ENCODE measurements at places on chromosomes 13 and 19.

- no peak for DNase-seq
These were observed 37.1 kb downstream of the MYO9B start for GRCh38 chr19:17112700-17113099.

DNA sequence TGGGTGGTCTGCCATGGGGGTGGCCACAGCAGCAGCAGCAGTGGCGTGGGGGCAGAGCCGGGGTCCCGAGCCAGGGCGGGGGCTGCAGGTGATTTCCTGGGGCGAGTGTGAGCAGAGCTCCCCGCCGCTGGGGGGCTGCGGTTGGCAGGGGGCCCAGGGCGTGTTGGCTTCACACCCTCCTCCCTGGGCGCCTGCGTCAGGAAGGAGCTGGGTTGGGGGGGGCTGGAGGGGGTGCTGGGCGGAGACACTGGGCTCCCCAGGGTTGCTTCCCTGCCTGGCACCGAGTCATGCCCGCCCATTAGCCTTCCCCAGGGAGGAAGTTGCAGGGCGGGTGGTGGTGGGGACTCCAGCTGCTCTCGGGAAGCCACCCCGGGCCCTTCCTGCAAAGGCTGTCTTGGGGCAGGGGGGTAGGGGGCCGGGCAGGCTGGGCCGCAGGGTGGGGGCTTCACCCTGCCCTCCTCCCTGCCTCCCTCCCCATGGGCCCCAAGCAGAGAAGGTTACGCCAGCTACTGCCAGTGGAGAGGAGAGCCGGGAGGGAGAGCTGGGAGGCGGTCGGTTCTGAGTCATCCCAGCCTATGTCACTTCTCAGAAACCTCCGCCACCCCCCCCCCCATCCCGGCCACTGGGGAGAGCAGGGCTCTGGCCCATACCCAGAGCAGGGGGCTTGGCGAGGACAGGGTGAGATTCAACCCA is 4.6 kb downstream of the MIDN start:
- DNase-seq, result peak; percentile 93

DNA sequence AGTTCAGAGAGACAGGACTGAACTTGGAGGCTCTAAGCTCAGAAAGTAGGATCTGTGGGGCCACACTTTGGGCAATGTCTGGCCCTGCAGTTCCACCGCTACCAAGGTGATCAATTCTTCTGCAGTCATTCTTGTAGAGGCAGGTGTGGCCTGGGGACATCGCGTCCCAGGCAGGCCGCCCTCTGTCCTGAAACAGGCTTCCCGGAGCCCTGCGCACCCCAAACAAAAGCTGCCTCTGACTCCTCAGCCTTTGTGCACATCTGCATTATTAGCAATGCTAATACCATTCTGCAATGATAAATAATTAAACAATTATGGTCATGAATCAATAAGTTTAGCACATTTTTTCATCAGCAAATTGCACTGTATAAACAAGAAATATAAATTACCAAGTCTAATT is 160.2 kb downstream of the URI1 start:
- no peak for DNase-seq

- no peak for DNase-seq
These were observed 31.4 kb upstream of the TPTE2 start for GRCh38 chr13:19592657-19593180.

DNA sequence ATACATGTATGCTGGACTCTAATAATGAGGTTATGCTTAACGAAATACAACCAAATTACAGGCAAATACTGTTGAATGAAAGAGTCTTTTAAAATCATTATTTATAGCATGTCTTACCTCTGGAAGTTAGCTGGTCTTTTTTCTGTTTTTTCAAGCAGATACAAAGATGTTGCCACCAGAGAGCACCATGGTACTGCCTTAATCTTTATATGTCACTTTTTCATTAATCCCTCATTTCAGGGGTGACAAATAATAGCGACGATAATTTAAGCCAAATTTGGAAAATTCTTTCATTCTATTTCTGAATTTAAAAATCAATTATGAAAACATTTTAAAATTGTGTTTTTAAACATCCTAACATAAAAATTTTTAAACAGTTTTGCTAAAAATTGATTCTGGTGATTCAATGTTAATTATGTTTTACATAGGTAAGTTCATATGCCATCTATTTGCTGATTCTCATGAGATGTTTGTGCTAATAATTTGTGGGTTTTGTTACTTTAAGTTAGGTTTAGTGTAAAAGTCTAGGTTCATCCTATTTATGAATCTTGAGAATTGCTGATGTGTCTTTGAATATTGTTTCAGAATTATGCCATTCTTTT is 379.3 kb upstream of the SGCG start:
- DNase-seq, result no peak

- no peak for DNase-seq
These were observed 226.6 kb downstream of the ATP8A2 start for GRCh38 chr13:25598421-25598820.

- DNase-seq, result no peak
These were observed 48.5 kb upstream of the TUBGCP3 start for GRCh38 chr13:112636401-112636975.

DNA sequence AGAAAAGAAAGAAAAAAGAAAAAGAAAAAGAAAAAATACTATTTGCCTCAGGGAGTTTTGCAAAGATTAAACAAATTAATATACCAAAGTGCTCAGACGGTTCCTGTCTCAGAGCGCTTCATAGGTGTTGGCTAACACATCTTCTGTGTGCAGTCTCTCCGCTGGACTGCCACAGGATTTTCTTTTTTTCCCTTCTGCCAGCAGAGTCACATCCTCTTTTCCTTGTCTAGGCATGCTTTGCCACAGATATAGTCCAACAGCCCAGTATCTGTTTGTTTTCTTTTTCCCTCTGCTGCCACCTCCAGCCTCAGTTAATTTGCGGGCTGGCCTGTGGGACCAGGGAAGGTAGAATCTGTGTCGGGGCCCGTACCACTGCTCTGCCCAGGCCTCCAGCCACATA is 3.4 kb upstream of the URAD start:
- DNase-seq, result no peak

DNA sequence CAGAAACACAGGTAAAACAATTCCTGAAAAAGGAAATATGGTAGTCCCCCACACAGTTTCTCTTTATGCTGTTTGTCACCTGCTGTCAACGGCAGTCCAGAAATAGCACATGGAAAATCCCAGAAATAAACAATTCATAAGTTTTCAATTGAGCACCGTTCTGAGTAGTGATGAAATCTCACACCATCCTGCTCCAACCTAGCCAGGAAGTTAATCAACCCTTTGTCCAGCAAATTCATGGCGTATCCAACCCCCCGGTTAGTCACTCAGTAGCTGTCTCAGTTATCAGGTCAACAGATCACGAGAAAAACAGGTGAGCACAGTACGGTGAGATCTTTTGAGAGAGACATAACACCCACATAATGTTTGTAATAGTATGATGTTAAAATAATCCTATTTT is 74.2 kb downstream of the TUBGCP3 start:
- DNase-seq, result no peak

DNA sequence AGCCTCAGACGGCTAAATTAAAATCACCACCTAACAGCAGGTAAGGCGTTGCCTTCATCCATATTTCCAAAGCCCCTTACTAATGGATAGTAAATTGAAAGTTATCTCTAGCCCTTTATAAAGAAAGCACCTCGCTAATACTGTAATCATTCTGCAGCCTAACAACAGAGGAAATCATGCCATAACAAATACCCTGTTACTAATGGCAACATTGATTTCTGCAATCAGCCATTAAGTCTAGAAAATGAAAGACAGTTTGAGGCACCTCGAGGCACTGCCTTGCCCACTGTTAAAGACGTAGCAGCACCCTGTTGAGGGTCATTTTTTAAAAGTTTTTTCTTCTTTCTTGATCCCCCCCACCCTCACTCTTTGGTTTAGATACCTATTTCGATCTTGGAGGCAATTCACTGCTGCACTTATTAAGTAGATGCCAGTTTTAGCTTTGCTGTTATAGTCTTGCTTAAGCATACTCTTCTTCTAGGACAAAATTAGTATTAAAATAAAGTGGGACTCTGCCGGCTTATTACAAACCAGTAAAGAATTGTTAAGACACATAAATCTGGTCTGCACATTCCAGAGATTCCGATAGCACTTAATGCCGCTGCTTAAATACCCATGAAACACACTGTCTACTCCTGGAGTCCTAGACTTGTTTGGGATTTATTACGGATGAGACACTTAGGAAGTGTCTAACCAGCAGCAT is 74.8 kb downstream of the ZNF536 start:
- DNase-seq, result no peak

DNA sequence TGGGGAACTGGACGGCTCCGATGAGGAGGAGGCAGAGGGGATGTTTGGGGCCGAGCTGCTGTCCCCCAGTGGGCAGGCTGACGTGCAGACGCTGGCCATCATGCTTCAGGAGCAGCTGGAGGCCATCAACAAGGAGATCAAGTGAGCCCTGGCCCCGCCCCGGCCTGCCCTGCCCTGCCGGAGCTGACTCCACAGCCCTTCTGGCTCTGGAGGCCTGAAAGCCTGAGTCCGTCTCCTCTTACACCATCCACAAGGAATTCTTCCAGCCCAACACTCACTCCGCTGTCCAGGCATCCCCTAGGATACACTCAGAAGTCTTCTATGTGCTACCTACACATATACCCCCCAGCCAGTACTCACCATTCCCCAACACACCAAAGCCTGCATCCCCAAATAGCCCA is 17.4 kb downstream of the PPFIA3 start:
- DNase-seq, result no peak

GRCh38 chr13:77909827-77910226 is 8.8 kb downstream of the EDNRB start:
- DNase-seq, result no peak

- no peak for DNase-seq
These were observed 123.1 kb downstream of the CDK8 start for GRCh38 chr13:26377038-26377437.

DNA sequence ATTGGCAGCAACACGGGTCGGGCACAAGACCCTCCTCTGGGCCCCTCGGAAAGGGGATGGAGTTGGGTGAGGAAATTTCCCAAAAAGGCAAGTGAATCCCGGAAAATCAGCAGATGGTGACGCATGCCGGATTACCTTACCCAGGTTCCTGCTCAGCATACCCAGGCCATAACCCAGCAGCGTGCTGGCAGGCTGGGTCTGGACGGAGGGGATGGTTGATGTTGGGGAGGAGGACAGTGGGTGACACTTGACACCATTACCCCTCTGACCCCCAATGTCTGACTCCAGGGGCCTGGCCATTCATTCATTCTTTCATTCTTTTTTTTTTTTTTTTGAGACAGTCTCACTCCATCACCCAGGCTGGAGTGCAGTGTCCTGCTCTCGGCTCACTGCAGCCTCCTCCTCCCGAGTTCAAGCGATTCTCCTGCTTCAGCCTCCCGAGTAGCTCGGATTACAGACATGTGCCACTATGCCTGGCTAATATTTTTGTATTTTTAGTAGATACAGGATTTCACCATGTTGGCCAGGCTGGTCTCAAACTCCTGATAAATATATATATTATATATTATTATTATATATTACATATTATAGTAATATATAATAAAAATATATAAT is 799 bp downstream of the PVR start:
- no peak for DNase-seq

DNA sequence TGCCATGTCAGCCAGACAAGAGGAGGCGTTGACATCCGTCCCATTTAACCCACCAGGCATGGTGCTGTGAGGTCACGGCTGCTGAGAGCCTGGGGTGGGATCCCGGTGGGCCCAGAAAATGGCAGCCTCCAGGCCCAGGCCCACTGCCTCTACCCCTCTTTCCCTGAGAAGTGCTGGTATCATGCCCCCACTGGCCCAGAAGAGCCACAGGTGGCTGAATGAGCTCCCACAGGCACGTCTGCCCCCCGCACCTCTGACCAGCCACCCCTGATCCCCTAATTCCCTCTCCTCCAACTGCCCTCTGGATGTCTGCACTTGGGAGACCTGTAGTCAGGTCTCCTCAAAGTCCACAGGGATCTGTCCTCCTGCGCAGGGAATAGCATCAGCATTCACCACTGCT is 37.3 kb upstream of the KCTD15 start:
- no peak for DNase-seq

DNA sequence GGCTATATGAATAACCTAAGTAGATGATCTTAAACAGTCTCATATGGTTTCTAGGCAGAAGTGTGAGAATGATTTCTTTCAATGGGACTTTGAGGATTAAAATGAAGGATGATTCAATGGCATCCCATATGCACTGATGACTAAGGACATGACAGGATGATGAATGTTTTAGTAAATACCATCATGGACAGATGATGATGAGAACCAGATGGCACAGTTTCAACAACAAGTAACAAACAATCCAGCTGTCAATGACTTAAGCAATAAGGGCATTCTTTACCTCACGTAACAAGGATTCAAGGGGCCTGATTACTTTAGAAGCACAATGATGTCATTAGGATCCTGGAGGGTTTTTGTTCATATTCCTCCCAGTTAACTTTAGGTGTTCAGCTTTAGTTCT is 2678.4 kb downstream of the PCDH9 start:
- no peak for DNase-seq

DNA sequence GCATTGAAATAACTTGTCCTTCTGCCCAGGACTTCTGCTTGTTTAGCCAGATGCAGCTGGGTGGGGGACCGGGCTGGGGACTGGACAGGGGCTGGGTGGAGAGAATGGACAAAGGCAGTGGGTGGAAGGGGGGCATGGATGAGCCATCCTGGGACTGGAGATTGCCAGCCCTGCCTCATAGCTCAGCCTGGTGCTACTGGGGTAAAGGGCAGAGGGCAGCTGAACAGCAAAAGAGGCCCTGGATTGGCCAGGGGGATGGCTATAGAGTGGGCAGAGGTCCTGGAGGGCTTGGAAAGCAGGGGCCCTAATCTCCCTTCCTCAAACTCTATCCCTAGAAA is 17.7 kb upstream of the PLAUR start:
- DNase-seq, result peak; percentile 12

DNA sequence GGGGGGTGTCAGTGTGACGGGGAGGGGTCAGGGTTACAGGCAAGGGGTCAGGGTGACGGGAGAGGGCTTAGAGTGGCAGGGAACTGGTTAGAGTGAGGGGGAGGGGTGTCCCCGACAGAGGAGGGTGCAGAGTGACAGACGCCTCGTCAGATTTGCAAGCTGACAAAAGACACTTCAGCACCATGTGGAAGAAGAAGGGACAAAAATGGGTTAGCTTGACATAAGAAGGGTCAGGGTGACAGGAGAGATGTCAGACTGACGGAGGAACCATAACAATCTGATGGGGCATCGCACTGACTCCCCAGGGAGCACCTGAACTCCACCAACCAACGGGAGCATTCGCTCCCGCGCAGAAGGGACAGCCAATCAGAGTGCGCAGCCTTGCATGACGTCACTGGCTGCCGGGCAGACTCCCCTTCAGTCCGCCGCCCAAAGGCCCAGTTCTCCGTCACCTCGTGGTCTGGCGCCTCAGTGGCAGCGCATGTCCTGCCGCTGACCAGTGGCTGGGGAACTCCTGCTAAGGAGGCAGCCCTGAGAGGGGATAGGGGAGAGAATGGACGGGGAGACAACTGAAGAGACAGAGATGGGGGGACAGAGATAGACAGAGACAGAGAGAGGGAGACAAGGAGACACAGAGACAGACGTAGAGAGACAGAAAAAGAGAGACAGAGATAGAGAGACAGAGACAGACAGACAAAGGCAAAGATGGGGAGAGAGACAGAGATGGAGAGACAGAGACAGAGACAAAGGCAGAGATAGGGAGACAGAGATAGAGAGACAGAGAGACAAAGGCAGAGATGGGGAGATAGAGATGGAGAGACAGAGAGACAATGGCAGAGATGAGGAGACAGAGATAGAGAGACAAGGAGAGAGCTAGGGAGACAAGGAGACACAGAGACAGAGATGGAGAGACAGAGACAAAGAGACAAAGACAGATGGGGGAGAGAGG is 30.2 kb downstream of the C19orf81 start:
- peak; percentile 39 for DNase-seq

GRCh38 chr13:19601749-19602725 is 31.4 kb upstream of the MPHOSPH8 start:
- no peak for DNase-seq
